ENCODE measurements at places on chromosomes 3 and 15.

- DNase-seq: no peak
These were observed 406.3 kb downstream of the MAGI1 start for GRCh38 chr3:65632414-65632813.

- no peak for DNase-seq
These were observed 531.9 kb downstream of the AGBL1 start for GRCh38 chr15:86611417-86612040.

DNA sequence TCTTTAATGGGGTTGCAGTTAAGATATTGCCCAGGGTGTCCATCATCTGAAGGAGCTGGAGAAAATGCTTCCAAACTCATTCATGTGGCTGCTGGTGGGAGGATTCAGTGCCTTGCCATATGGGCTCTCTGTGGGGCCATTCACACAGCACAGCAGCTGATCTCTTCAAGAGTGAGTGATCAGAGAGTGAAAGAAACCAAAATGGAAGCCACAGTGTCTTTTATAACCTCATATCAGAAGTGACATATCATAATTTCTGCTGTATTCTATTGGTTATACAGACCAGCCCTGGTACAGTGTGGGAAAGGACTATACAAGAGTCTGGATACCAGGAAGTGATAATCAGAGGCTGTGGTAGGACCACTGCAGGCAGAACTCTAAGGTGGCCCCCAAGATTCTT is 33.6 kb downstream of the HHLA2 start:
- no peak for DNase-seq

- no peak for DNase-seq
These were observed 3.6 kb downstream of the PRSS50 start for GRCh38 chr3:46713898-46714552.

DNA sequence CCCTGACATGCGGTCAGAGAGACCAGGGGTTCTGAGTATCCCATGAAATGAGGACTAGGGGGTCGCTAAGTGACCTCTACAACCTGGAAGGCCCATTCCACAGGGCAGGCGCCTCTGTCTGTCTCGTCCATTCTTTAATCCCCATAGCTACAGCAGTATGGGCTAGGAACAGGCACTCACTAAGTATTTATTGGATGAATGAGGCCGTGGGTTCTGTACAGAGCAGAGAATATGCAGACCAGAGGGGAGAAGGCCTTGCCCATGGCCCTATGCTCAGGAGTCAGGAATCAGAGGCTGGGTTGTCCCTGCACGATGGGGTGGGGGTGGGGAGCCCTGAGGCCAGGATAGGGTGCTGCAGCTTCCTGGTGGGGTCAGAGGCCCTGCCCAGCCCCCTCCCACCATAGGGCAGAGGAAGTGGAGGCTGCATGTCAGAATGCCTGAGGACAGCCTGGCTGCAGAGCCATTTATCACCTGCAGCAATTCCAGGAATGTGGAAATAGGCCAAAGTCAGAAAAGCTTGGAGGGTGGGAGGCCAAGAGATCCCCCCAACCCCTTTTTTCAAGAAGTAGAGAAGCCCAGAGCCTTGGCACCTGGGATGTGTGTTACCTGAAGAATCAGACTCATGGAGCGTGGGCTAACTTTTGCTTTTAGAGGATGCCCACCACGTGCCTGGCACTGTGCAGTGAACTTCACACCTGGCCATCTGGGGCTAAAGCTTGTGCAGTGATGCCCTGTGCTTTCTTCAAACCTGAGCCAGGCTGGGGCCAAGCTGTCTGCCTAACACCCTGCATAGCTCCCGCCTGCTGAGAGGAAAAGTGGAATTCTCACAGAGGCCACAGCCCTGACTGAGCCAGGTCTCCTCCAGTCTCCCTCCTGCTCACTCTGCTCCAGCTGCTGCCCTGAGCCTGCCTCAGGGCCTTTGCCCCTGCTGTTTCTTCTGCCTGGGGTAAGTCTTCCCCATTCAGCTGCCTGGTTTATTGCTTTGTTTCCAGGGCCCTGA is 109.4 kb downstream of the WNT7A start:
- DNase-seq: no peak

DNA sequence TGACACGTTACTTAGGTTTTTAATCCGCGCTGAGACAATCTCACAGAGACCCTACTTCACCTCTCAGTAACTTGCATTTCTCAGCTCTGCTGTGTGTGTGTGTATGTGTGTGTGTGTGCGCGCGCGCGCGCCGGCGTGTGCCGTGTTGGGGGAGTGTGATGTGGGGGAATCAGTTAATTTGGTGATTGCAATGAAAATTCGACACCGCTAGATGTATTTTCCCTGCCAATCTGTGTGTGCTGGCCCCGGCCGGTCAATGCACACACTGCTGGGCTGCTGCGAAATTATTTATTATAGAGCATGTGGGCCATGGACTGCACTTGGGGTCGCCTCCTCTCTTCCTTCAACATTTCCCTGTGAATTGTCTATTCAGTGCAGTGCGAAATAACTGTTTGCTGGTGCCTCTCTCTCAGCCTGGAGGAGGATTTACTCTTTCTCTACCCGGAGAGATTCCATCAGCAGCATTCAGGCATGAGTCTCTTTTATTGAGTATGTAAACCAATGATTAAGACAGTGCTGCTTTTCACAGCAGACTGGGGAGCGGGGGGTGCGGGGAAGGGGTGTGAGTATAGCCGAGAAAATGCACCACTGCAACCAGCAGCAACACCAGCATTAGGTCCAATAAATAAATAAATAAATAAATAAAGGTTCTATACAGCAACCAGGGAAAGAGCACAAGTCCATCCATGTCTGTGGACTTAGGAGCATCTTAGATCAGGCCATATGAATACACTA is 2.9 kb downstream of the CADM2 start:
- no peak for DNase-seq

DNA sequence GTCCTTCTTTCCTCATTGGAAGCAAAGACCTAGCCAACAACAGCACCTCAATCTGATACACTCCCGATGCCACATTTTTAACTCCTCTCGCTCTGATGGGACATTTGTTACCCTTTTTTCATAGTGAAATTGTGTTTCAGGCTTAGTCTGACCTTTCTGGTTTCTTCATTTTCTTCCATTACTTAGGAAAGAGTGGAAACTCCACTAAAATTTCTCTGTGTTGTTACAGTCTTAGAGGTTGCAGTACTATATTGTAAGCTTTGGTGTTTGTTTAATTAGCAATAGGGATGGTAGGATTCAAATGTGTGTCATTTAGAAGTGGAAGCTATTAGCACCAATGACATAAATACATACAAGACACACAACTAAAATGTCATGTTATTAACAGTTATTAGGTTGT is 29.6 kb upstream of the CRTC3 start:
- DNase-seq: no peak

- no peak for DNase-seq
These were observed 22.3 kb downstream of the CMTM7 start for GRCh38 chr3:32413845-32414521.

GRCh38 chr3:50604628-50605588 is 6.7 kb downstream of the CISH start:
- no peak for DNase-seq

- DNase-seq: peak; percentile 4
These were observed 43.0 kb upstream of the TLE3 start for GRCh38 chr15:70140543-70141375.

GRCh38 chr3:39295184-39295775 is 15.4 kb upstream of the CX3CR1 start:
- no peak for DNase-seq
